ENCODE measurements at places on chromosomes 16 and 17.

DNA sequence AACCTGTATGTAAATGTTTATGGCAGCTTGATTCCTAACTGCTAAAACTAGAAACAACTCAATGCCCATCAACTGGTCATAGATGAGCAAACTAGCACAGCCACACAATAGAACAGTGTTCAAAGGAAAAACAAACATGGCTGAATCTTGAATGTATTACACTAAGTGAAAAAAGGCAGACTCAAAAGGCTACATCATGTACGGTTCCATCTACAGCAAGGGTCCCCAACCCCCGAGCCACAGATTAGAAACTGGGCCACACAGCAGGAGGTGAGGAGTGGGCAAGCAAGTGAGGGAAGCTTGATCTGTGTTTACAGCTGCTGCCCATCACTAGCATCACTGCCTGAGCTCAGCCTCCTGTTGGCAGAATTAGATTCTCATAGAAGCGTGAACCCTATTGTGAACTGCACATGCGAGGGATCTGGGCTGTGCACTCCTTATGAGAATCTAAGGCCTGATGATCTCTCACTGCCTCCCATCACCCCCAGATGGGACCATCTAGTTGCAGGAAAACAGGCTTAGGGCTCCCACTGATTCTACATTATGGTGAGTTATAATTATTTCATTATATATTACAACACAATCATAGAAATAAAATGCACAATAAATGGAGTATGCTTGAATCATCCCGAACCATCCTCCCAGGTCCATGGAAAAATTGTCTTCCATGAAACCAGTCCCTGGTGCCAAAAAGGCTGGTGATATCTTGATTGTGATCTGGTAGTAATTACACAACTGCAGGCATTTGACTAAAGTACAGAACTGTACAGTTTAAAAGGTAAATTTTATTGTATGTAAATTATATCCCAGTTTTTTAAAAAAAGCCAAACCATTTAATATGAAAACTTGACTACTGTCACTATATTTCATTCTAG is 7.7 kb downstream of the CEP20 start:
- no peak for DNase-seq

- DNase-seq, result no peak
Observed at GRCh38 chr17:39126436-39126835, 25.0 kb downstream of the PLXDC1 start.

- DNase-seq, result no peak
Observed at GRCh38 chr17:916315-916714, 63.3 kb downstream of the NXN start.

- DNase-seq, result no peak
Observed at GRCh38 chr17:27559506-27560481, 71.2 kb upstream of the LGALS9 start.

DNA sequence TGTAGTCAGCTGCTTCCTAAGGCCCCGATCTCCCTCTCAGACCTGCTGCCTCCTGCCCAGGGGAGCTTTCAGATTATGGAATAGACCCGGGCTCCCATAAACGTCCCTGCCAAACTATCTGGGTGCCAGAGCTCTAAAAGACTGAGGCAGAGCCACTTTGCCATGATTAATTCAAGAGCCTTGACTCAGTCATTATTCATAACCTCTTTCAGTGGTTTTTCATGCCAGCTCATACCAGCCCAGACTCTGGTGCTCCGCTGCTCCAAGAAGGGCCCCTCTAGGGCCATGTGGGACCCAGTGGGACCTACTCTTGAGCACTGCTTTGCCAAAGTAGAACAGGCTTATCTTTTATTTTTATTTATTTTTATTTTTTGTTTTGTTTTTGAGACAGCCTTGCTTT is 23.9 kb downstream of the DNAI2 start:
- DNase-seq, result no peak

GRCh38 chr16:27408012-27408601 is 6.1 kb downstream of the IL21R start:
- no peak for DNase-seq

DNA sequence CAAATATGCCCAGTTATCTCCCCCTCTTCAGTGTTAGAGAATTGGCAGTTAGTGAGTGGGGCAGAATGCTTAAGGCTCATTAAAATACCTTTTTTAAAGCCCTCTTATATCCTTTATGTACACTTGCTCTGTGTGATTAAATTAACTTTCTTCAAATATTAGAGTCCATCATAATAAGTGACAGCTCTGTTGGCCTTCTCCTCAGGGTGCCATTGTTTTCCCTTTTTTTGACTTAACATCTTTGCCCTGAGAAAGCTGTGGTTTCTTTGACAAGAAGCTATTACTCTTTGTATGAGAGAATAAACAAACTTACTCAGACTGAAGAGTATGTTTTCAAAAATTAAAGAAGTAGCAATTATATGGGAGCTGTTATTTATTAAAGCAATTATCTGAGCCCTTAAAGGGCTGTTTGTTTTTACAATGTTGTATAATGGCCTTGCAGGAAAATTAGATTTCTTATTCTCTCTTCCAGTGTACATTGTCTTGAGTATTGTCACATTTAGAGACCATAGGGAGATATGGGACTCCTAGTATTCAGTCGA is 13.4 kb downstream of the RBBP6 start:
- no peak for DNase-seq

DNA sequence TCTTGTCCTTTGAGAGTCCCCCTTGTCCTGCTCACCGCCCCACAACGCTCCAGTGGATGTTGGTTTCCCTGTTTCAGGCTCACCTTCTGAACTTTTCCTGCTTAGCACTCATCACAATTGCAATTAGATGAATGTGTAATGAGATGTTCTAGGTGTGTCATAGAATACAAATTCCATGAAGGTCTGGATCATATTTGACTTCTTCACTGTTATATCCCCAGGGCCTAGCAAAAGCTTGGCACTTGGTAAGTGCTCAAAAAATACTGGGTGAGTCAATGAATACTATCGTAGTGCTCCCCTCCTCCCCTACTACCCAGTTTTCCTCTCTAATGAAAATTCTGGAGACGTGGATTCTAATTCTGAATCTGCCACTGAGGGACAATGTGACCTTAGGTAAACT is 33.1 kb downstream of the DNAH3 start:
- DNase-seq, result no peak

GRCh38 chr16:23807028-23807427 is 28.8 kb upstream of the PRKCB start:
- DNase-seq, result no peak

DNA sequence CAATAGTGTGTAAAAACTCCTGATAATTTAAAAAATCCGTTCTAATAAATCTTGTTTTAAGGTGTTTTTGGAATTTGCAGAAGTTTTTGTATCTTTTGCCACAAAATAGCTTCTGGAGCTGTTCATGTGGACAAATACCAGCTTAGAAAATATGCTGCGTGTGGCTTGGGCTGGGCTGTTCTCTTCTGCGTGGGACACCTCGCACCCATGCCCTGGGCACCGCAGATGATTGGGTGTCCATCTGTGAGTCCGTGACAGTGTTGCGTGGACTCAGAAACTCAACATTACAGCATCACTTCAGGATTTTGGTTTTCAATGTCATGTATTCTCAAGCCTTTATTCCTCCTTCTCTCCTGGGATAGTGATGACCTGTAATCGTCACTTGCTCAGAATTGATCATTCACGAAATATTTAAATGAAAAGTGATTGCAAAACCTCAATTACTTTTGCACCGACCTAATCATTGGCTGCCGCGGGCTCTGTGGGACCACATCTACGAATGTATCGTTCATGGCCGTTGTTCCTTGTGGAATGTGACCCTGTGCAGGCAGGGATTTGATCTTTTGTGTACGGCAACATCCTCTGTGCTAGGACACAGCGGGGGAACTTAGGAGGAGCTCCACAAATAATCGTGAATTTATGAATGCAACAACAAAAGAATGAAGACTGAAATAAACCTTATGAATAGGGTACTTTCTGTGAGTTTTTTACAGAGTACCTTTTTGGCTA is 210.3 kb upstream of the FOXF1 start:
- no peak for DNase-seq

GRCh38 chr17:1322014-1322428 is 42.6 kb downstream of the TRARG1 start:
- DNase-seq, result no peak

- DNase-seq, result no peak
Observed at GRCh38 chr17:8466873-8467272, 31.2 kb downstream of the NDEL1 start.

- no peak for DNase-seq
Observed at GRCh38 chr16:76756423-76756822, 434.6 kb upstream of the MON1B start.

GRCh38 chr16:15985144-15985543 is 35.7 kb downstream of the ABCC1 start:
- DNase-seq, result no peak

GRCh38 chr16:59683709-59684108 is 949.6 kb upstream of the GOT2 start:
- DNase-seq, result no peak

DNA sequence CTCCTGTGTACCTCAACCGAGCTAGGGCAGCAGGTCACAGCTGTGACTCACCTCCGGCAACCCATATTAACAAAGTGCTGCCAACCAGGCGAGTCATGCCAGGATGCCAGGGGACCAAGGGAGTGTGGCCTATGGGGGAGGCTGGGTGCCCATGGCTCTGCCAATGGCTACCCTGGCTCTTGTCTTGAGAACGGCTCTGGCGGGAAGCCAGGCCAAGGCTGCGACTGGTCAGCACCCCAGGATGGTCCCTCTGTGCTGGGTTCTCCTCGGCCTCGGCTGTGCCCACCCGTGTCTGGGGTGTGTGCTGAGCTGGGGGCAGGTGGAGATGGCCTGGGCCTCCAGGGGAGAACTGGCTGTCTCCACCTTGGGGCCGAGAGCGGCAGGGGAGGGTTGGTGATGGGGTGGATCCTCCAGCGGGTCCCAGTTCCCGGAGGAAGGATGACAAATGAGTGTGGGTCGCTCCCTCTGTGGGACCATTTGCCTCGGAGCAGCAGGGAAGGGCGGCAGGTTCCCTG is 75.8 kb downstream of the MRC2 start:
- no peak for DNase-seq

GRCh38 chr16:12811441-12812383 is 8.0 kb upstream of the CPPED1 start:
- no peak for DNase-seq

GRCh38 chr16:89864527-89864820 is 8.9 kb upstream of the TCF25 start:
- no peak for DNase-seq

DNA sequence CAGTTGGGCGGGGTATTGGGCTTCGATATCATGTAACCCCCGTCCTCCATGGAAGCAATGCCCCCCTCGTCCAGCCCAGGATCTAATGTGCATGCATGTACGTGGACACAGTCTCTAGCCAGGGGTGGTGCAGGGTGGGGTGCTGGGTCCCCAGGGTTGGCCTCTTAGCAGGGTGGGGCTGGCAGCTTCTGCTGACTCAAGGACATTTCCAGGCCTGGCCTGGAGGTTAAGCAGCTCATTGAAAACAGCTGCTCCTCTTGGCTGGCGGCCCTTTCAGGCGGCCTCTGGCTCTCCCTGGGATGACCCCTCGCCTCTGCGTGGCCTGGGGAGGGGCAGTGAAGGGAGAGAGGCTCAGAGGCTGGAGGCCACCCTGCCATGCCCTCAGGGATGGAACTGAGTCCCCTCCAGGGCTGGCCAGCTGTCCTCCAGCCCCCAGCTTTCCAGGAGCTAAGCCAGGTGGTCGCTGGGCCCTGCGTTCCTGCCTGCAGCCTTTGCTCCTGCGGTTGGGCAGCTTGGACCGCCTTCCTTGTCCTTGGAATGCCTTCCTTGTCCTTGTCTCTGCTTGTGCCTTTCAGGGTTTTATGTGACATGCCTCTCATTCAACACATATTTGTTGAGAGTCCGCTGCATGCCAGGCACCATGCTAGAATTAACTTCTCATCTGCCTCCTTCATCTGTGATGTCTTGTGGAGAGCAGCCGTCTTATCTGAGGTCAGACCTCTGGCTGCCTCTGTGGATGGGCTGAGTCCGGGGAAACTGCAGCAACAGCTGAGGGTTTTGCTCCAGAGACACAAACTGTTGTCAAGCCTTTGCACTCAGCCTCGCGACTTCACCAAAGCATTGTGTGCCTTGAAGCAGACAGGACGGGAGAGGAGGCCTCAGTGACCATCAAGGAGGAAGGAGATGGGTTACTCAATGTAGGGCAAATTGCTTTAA is 26.6 kb downstream of the MRC2 start:
- no peak for DNase-seq

GRCh38 chr16:2840914-2841313 is 10.8 kb downstream of the ZG16B start:
- DNase-seq, result no peak

DNA sequence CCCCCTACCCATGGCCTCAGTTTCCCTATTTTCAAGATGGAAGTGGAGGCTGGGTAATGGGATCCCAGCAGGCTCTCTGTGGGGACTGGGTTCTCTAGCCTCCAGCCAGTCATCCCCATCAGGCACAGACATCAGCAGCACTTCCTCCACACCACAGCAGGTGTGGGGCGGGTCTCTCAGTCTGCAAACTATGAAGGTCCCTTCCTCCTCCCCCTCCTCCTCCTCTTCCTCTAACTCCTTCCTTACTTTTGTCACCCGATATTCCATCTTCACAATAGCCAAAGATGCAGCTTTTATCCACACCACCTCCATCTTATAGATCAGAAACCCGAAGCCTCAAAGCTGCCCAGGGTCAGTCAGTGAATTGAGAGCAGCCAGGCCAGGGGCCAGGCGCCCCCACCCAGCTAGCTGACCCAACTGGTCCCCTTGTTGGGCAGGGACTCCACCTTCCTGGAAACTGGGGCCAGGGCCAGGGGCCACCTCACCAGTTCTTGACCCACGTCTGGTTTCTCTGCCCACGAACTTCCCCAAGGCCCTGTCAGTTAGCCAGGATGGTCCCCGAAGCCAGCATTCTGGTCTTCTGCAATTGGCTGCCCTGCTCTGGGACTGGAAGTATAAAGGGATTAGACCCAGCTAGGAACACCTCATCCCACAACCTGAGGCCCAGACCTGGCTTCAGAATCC is 2.5 kb downstream of the FAM83G start:
- DNase-seq, result no peak

DNA sequence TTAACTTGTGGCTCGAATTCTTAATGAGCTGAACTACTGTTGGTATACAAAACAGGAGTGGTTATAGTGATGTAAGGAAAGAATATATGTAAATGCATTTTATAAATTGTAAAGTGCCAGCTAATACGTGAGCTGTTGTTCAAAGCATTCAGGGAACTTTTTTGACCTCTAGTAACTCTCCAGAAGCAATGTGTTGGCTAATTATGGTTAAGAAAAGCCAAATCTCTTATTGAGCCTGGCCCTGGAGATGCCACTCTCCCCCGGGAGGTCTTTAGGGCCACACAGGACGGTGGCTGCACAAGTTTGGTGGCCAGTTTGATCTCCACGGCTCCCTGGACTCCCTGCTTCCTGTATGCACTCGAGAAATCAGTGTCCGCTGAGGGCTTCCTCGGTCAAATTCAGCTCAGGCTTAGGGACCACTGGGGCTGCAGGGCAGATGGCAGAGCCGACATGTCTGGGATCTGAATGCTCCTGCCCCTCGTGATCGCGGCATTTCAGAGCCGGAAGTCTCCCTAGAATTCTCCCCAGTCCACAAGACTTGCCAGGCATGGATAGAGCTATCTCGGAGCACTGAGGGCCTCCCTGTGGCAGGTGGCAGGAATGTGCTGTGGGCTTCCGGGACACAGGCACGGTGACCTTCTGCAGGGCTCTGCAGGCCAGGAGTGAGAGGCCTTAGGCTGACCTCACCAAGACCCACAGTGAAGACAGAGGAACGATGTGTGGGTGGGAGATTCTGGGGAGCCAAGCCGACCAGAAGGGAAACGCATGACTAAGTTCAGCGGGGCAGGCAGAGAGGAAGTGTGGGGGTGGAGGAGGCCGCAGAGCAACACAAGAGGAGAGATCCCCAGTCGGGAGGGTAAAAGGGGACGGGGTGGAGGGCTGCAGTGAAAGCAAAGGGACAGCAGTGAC is 18.6 kb upstream of the PITPNM3 start:
- DNase-seq, result no peak

- peak; percentile 19 for DNase-seq
Observed at GRCh38 chr17:1764284-1764683, 2.4 kb downstream of the SERPINF1 start.

Data from stimulated activated CD8-positive, alpha-beta memory T cell treated with anti-CD3 and anti-CD28 coated beads, Interleukin-7, amount 100 ng/mL, for 1 hour (primary cell).